Activated naive CD4-positive, alpha-beta T cell treated with anti-CD3 and anti-CD28 coated beads, Interleukin-2, amount 10 ng/mL, durations not matched to agents 7 days and 5 days (primary cell): ENCODE measurements at places on chromosomes 11 and 22.

DNA sequence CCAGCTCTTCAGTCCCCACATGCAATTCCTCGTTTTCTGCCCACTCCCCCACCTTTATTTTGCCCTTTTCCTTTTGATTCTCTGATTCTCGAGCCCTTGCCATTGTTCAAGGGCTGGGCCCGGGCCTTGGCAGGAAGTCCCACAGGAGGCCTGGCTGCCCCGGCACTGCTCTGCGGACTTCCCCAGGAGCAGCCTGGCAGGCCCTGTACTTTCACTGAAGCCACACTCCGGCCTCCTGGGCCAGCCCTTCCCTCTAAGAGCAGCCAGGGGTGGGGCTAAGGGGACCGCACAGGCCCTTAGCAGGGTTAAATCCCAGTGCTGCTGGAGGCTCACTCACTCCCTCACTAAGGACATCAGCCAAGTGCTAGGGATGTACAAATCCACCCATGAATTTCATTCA, 4.1 kb downstream of the LRRC32 start:
- DNase-seq, result no peak

- no peak for DNase-seq
Measured at GRCh38 chr22:47610281-47610680, 847.8 kb downstream of the TBC1D22A start.

GRCh38 chr11:2220173-2220771, 48.7 kb upstream of the TH start:
- no peak for DNase-seq

DNA sequence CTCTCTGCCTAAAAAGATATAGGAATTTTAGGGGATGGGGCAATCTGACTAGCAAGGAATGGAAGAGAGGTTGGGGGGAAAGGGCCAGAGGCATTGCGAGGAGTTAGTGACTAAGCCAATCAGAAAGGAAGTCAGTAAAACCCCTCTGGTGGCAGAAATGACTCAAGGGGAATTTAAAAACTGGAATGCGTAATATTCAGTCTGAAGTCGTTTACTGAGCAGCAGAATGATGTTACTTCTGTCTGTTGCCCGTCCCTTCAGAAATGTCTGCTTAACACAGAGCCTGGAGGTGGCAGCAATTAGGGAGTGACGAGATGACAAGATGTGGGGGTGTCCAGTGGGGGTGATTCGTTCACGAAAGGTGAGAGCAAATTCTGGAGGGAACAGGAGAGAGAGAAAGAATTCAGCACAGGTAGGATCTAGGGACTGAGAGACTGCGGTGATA, 107.7 kb upstream of the CLMP start:
- DNase-seq, result no peak

- DNase-seq, result no peak
Measured at GRCh38 chr22:20604776-20605221, 97.4 kb downstream of the MED15 start.

DNA sequence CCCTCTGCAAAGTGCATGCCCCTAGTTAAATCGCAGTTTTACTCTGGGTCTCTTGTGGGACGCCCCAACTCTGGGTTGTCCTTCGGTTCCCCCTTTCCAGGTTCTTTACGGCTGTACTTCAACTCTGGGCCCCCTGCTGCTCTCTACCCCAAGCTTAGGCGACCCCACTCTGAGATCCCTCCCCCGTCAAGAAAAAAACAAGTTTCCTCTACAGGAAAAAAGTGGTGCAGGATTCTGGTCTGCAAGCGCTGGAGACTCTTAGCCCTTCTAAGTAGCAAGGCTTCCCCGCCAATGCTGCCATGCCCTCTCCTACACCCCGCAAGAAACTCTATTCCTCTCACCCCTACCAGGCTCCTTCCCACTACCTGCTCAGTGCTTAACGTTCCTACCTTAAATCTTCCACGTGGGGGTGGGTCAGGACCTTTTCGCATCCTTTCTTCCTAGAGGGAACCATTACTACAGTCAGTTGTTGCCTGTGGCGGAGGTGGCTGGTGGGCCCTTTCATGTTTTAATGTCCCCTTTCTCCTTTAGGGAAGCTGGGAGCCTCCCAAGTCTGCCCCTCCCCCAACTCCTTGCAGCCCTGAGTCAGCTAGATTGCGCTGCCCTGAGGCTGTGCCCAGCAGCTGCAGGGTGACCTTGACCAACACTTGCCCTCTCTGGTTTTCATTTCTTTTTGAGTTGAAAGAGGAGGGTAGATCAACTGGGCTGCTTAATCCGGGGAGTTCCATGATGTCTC, 1.4 kb downstream of the NEFH start:
- no peak for DNase-seq

GRCh38 chr11:95296165-95296564, 65.2 kb upstream of the SESN3 start:
- DNase-seq, result no peak

DNA sequence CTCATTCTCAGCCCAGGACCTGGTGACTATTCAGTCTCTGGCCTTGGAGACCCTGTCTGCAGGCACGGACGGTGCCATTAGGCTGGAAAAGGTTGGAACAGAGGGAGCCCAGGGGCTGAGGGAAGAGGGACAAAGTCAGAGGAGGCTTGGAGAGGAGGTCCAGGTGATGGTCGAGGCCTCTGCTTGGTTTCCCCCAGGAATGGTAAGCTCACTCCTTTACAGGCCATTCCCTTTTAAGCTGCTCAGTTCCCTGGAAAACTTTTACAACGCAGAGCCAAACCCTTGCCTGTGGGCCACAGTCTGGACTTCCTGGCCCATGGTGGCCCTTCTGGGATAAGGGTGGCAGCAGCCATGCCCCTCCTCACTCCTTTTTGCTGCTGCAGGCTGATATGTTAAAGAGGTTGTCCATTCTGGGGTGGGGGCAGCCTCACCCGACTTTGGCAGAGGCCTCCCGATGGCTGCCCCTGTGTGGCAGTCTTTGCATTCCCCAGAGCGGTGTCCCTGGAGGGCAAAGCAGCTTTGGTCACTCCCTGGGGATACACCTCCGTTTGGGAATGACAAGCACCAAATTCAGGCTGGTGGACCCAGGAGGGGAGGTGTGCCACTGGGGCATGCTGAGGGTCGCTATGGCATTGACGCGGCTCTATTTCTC, 34.0 kb upstream of the RFPL3 start:
- no peak for DNase-seq

GRCh38 chr22:39946503-39947219, 13.5 kb upstream of the TMA7B start:
- DNase-seq, result no peak

- no peak for DNase-seq
Measured at GRCh38 chr22:29080106-29080975, 7.5 kb downstream of the KREMEN1 start.

GRCh38 chr11:129911298-129911697, 15.9 kb upstream of the NFRKB start:
- no peak for DNase-seq

- peak; percentile 91 for DNase-seq
Measured at GRCh38 chr11:18105802-18106574, at the start of gene SAAL1. Gene SAAL1, minus strand, starts transcription at chr11:18106082. Its CDS starts 41 bp downstream, at chr11:18106041.

DNA sequence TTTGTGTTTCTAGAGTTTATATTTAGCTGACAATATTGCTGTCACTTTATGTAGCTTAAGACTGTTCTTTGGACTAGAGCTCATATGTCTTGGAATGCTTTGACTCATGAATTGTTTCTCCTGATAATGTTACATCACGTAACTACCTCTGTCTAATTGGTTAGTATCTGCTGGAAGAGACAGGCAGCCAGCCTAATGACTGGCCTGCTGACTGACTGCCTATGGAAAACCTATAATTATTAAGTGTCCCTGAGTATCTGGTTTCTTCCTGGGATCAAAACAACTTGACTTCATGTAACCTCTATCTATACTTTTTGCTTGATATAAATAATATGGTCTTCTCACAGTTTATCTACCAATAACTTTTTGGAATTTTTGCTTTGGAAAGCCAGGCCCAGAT, 9.4 kb downstream of the SOX6 start:
- no peak for DNase-seq

- no peak for DNase-seq
Measured at GRCh38 chr11:59556917-59557348, 45.6 kb downstream of the OR4D9 start.

GRCh38 chr11:110526323-110526722, 96.6 kb downstream of the FDX1 start:
- DNase-seq, result no peak

DNA sequence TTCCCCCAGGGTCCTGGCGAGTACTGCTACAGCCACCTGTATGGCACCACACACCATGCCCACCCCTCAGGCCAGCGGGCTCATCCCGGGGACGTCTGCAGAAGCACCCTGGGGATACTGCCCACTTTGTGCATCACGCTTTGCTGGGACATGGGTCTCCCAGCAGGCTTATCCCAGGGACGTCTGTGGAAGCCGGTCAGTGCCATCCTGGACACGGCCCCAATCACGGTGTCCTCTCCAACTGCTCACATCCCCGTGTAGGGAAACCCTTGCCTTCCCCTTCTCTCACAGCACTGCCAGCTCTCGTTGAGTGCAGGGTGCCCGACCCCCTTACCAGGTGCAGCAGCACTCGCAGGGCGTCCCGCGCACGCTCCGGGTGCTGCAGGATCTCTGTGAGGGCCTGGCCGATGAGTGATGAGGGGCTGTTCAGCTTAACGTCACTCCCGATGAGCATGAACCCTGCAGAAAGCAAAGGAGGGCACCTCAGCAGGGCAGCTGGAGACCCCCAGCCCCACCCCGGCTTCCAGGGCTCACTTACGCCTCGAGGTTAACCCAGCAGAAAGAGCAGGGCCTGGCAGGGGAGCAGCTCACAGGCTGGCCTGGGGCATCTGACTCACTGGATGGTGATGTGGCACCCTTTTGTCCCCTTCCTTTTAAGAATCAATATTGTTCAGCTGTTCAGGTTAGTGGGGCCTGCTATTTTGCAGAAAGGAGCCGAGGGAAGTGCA, 76.9 kb upstream of the PITPNB start:
- peak; percentile 12 for DNase-seq

DNA sequence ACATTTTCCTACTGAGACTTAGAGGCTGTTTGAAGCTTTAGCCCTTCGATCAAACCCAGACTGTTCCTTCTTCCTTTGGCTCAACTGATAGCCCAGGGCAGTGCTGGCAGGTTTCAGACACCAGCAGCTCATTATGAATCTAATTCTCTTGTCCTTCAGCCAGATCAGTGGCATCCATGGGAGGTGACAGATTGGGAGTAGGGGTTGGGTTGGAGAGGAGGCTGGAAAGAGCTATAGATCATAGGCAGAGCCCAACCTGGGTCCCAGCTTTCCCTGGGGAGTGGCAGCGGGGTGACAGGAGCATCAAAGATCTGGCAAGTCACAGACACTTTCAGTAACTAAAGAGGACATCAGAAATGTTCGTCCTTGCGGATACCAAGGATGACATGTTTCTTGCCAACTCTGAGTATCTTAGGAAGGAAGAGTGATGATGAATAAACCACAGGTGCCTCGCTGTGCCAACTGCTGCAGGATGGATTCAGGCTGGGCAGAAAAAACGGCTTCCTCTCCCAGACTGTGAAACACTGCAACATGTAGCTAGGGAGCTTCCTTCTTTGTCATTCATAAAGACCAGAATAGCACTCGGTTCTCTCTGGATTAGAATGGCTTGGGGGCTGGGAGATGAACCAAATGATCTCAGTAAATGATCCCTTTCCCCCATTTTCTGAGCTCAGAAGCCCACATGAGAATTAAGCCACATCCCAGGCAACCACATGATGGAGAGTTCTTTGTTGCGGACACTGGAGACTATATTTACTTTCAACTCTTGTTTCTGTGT, 19.1 kb downstream of the ABCC8 start:
- DNase-seq, result no peak

DNA sequence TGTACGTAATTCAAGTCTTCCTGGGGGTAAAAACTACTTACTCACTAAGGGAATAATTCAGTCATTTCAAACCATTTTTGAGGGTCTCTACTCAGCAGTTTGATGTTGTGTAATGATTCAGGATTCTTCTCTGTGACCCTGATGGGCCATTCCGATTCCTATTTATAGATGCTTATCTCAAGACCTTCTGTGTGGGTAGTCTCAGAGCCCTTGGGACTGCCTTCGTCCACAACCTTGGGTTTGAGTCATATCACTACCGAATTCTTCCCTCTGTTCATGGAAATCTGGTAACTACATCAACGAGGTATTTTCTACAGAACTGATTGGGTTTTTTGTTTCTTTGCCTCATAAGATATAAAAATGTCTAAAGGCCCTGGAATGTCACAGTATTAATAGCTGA, 14.3 kb upstream of the CBX6 start:
- DNase-seq, result no peak

GRCh38 chr22:29647954-29648737, 44.7 kb downstream of the NF2 start:
- DNase-seq, result no peak

GRCh38 chr11:102309621-102310541, 7.4 kb upstream of the BIRC3 start:
- DNase-seq, result no peak

DNA sequence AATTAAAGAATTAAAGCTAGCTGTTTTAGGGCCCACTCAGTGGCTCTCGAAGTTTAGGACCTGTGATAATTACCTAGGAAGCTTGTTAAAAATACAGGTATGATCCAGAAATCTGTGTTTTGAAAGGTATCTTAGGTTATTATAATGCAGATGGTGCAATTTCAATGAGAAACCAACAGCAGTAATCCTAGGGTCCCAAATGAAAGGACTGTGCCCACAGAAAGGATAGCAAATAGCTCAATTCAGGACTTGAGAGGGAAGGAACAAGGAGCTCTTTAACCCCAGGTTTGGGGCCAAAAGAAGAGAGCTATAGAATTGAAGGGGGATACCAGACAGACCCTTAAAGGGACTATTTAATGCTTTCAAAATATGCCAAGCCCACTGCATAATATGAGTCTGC, 11.7 kb downstream of the MMP20 start:
- no peak for DNase-seq

GRCh38 chr11:46273511-46274205, 3.8 kb upstream of the CREB3L1 start:
- DNase-seq, result no peak

GRCh38 chr11:117191680-117192400, 7.3 kb upstream of the TAGLN start:
- no peak for DNase-seq

DNA sequence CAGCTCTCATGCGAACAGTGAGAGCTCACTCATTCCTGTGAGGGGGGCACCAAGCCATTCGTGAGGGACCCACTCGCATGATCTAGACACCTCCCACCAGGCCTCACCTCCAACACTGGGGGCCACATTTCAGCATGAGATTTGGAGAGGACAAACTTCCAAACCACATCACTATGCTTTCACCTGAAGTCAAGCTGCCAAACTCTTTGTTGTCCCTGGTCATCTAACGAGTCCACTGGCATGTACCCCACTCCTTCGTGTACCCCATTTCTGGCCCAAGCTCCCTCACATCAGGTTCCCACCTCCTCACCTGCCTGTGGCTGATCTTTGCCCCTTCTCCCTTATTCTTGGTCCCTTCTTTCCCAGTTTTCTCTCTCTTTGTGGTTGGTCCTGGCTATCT, 198.9 kb downstream of the ADAMTS15 start:
- no peak for DNase-seq
